ENCODE measurements at places on chromosomes 7 and 10.

GRCh38 chr7:43905956-43906330 is 453 bp downstream of the URGCP start:
- peak; percentile 6 for DNase-seq

- no peak for DNase-seq
Measured at GRCh38 chr10:8361510-8361844, 307.0 kb downstream of the GATA3 start.

- DNase-seq: no peak
Measured at GRCh38 chr10:129514568-129515451, 47.8 kb downstream of the MGMT start.

- no peak for DNase-seq
Measured at GRCh38 chr7:23759671-23760391, 49.8 kb downstream of the STK31 start.

- no peak for DNase-seq
Measured at GRCh38 chr10:85946713-85947326, 419.8 kb downstream of the GRID1 start.

DNA sequence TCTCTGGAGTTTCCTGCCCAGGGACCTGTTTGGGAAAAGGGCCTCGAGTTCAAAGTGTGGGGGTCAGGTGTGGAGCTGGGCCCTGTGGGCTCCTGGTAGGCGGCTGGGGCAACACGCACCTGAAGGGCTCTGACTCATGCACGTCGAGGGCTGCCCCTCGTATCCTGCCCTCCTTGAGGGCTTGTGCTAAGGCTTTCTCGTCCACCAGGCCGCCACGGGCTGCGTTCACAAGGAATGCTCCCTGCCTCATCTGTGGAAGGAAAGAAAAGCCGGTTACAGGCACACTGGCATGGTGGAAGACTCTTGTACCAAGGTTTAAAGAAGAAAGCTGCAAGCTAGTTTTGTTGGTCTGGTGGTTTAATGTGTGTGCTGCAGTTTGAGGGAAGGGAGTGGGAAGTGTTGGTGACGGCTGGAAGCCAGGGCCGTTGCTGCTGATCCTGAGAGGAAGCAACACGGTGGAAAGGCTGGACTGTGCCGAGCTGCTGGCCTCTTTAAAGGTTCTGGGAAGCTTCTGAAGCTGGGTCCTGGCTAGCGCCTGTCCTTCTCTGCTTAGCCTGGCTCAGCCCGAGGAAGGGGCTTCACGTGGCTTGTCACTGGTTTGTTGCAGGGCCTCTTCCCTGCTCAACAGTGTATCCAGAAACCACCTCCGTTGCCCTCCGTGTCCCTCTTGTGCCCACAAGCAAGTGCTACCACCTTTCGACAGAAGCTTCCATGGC is 52.0 kb downstream of the ZRANB1 start:
- DNase-seq: no peak

DNA sequence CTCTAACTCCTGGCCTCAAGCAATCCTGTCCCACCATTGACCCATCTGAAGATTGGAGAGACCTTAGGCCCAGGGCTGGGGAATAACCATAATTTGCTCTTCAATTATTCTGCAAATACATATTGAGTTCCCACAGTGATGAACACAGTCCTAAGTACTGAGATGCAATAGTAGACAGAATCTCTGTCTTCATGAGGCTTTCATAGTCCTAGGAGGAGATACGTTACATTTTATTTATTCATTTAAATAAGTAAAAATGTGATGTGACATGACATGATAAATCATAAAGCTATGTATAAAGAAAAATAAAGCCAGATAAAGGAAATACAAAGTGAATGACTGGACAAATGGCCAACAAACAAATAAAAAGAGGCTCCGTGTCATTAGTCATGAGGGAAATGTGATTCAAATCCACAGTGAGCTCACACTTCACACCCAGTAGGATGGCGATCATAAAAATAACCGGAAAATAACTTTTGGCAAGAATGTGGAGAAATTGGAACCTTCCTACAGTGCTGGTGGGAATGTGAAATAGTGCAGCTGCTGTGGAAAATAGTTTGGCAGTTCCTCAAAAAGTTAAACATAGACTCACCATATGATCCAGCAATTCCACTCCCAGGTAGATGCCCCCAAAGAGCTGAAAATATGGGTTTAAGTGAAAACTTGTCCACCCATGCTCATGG is 52.1 kb upstream of the JCAD start:
- DNase-seq: no peak

DNA sequence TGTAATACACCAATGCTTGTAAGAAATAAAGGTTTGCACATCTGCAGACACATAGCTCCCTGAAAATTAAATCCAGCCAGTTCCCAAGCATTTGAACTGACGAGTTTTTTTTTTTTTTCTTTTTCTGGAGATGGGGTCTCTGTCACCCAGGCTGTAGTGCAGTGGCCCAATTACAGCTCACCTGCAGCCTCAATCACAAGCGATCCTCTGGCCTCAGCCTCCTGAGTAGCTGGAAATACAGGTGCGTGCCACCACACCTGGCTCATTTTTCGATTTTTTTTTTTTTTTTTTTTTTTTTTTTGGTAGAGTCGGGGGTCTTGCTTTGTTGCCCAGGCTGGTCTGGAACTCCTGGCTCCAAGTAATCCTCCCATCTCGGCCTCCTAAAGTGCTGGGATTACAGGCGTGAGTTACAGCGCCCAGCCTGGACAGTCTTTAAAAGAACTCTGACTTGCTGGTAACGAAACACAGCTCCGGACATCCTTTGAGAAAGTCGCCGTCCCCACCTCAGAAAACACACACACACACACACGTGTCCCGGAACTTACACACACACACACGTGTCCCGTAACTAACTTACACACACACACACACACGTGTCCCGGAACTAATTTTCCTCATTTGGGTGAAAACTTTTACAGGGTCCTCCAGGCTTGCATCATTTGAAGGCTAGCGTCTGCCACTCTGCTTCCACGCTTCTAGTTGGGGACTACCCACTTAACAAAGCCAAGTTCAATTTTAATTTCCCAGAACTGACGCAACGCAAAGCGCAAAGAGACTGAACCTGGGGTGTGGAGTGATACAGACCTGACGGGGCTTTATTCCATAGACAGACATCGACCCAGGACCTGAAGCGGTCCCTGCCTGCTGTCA is 18.6 kb downstream of the OCM2 start:
- peak; percentile 15 for DNase-seq

DNA sequence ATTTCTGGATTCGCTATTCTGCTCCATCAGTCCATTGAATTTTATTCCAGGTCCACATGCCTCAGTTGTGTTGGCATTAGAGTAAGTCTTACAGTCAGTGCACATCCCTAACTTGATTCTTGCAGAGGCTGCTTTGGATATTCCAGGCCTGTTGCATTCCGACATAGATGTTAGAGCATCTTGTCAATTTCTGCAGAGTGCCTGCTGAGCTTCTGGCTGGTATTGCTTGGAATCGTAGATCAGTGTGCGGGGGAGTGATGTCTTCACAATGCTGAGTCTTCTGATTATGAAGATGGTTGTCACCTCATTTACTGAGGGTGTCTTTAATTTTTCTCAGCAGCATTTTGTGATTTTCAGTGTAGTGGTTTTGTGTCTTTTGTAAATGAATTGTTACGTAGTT is 45.2 kb downstream of the INPP5A start:
- no peak for DNase-seq

- no peak for DNase-seq
Measured at GRCh38 chr7:147296201-147296600, 1179.6 kb downstream of the CNTNAP2 start.

DNA sequence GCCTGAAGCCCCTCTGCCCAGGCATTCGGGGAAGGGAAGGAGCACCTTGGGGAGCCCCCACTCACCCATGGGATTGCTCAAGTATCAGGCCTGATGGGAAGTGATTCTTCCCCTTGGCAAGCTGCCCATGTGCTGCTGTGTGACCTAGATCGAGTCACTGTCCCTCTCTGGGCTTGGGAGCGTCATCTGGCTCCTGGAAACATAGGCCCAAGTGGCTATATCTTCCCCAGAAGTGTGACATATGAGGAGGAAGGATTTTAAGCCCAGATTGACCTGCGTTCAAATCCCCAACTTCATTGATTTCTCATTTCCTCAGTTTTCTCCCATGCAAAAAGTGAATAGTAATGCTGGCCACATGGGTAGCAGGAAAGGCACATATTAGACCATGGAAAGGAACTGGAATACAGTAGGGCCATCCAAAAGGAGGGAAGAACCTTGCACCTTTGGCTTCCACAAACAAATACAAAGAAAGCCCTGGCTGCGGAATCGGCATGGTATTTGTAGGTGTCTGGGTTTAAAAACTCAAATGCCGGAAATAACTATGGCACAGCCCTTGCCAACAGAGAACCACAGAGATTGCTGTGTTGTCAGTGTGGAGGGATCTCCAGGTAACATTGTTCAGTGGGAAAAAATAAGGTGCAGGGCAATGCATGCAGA is 169.5 kb upstream of the ZMIZ1 start:
- no peak for DNase-seq

DNA sequence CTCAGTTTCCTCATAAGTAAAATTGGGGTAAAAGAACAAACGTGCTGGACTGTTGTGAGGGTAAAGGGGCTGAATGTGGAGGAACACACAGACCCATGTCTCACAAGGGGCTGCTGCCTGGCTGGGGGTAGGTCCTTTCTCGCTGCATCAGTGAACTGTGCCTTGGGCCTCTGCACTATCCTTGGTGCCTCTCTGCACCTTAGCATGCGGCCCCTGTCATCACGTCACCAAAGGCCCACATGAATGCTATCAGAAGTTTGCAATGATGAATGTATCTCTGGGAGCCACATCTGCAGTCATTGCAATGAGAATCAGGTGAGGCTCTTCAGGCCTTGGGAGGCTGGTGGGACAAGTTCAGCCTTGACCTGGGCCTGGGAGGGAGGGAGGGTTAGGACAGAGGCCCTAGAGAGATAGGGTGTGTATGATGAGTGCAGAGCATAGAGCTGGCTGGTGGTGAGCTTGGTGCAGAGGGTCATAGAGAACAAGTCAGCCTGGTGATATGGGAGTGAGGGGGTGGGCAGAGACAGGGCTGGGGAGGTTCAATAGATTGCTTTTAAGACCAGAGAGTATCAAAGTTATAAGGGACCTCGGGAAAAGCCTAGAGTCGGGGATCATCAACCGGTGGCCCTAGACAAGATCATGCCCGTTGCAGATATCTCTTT is 308.4 kb downstream of the RPS24 start:
- no peak for DNase-seq

GRCh38 chr10:129045599-129045998 is 421.4 kb upstream of the MGMT start:
- no peak for DNase-seq

DNA sequence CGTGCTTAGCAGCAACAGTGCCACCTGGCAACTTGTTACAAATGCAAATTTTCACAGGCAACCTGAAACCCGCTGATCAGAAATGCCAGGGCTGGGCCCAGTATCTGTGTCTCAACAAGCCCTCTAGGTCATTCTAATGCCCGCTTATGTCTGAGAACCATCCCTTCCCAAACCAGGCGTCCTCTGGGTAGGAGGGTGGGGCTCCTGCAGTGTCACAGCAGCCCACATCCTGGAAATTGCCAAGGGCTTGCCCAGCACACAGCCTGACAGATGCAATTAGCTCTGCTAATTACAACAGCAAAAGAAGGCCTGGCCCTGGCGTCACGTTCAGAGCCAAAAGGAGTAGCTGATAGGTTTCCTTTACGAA is 15.9 kb downstream of the ITPRIP start:
- no peak for DNase-seq

DNA sequence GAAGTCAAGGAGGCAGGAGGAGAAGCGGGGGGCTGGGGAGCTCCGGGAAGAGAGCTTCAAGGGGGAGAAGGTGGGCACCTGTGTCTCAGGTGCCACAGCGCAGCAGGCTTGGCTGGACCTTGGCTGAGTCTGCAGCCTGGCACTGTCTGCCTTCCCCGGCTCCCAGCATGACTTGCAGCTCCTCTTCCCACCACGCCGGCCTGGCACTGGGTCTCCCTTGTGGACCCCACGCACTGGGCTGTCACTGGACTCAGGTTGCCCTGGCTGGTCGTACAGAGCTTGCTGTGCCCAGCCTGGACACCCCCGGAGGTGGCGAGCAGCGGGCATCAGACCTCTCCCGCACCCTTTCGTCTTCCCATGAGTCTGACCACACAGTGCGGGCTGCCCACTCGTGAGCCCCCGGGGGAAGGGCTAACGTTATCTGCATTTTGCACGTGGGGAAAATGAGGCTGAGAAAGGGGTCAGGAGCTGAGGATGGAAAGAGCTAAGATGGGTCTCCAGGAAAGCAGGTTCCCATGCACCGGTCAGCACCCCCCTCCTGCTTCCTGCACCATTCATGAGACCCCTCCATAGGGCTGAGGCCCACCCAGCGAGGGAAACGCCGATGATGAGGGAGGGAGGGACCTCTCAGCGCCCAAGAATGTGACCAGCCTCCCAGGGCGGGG is 40.3 kb upstream of the PSMG3 start:
- DNase-seq: no peak

GRCh38 chr7:154857728-154858681 is 144.9 kb downstream of the PAXIP1 start:
- DNase-seq: no peak

DNA sequence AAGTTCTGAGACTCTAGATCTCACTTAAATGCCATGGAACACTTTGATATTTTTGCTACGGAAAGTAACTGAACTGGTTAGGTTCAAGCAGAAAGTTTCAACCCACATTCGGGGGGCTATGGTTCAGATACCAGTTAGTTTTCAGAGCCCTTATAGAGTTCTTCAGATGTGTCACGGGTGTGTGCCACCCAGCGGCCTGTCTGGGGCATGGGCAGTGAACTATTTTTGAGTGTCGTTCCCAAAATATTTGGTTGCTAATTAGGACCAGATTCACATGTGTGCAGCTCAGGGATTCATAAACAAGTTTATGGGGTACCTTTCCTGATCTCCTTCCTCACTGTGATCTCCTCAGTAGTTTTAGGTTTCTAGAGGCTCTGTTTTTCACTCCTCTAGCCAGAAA is 271.9 kb downstream of the C7orf25 start:
- no peak for DNase-seq

DNA sequence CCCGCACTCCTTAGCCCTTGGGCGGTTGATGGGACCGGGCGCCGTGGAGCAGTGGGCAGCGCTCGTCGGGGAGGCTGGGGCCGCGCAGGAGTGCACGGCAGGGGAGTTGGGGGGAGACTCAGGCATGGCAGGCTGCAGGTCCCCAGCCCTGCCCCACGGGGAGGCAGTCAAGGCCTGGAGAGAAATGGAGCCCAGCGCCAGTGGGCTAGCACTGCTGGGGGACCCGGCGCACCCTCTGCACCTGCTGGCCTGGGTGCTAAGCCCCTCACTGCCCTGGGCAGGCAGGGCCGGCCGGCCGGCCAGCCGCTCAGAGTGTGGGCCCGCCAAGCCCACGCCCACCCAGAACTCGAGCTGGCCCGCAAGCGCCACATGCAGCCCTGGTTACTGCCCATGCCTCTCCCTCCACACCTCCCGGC is 147.2 kb upstream of the PITRM1 start:
- no peak for DNase-seq

GRCh38 chr10:96639899-96640298 is 53.1 kb upstream of the TM9SF3 start:
- DNase-seq: no peak

DNA sequence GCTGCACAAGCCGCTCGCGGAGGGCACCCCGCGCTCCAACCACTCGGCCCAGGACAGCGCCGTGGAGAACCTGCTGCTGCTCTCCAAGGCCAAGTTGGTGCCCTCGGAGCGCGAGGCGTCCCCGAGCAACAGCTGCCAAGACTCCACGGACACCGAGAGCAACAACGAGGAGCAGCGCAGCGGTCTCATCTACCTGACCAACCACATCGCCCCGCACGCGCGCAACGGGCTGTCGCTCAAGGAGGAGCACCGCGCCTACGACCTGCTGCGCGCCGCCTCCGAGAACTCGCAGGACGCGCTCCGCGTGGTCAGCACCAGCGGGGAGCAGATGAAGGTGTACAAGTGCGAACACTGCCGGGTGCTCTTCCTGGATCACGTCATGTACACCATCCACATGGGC is 50.0 kb downstream of the FIGNL1 start:
- no peak for DNase-seq

- DNase-seq: no peak
Measured at GRCh38 chr10:6778992-6779701, 199.1 kb upstream of the PRKCQ start.

Data from activated gamma-delta T cell treated with Interleukin-2 at 50 U/mL for 16 hours (primary cell).